Amniotic stem cell (primary cell): ENCODE measurements at places on chromosomes 1 and 21.

- DNase-seq: no peak
Measured at GRCh38 chr1:78388275-78388674, 102.5 kb upstream of the PTGFR start.

DNA sequence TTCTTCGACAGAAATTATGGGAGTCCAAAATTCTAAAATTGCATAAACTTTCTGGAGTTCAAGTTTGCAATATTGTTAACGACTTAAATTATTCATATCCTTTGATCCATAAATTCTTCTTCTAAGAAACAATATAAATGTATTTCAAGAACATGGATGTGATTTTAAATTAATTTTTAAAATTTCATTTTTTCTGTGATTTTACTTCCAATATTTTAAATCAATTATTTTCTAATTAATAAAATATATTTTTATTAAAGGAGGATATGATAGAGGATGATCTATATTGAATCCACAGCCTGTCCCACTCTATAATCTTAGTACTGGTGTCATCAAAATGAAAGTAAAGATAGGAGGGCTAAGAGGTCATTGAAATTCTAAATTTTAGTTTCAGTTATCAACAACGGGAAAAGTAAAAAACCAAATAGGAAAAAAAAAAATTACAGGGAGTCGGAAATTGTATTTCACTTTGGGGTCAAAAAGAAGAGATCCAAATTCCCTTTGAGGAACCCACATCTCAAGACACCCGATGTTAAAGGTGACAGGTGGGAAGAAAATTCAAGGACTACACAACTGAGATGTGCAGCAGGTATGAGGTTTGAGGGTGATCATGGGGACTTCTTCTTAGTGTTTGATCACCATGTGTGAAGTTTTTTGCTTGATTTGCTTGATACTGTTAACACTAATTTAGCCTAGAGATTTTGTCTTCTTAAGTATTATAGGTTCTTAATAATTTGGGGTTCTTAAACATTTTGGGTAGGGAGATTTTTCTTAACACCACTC lies 154.8 kb upstream of the RGS18 start:
- DNase-seq: no peak

DNA sequence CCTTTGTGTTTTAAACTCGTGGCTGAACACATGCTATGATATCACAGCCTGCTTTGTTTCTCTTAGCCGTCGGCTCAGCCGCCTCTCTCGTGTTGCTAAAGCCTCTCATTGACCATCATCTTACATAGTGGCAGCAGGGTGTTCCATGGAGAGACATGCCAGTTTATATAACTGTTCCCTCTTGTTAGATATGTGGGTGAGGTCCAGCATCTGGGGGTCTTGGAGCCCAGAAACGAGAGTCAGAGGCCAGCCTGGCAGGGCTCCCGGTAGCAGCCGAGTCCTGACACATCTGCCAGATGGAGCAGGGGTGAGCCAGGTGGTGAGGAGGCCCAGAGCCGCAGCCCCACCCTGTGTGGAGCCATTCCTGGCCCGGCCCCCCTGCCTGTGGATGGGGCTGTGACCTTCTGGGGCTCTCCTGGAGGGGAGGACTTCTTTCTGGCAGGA lies 11.9 kb downstream of the PODN start:
- DNase-seq: no peak

GRCh38 chr1:8632102-8632501 lies 185.3 kb downstream of the RERE start:
- DNase-seq: no peak

DNA sequence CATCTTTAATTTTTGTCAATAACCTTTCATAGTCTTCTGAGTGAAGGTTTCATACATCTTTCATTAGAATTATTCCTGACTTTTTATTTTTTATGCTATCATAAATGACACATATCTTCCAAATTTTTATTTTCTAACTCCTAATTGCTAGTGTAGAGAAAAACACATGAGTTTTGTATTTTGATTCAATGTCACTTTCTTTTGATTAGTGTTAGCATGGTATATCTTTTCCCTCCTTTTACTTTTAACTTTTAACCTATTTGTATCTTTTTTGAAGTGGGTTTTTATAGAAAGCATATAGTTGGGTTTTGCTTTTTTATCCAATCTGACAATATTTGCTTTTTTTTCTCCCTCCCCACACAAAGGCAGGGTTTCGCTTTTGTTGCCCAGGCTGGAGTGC lies 43.2 kb downstream of the SDCCAG8 start:
- no peak for DNase-seq

DNA sequence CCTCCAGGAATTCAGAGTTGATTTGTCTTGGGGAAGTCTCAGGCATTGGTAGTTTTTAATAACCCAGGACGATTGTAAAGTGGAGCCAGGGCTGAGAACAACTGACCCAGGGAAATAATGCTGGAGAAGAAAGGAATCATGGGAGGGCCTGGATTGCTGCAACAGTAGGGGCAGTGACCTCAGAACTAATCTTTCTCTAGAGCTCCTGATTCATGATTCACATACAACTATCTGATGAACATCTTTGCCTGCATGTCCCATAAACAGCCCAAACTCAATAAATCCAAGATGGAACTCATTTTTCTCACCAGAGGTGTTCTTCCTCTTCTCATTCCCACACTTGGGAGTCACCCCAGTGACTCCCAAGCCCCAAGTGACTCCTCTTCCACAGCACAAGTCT lies 8.1 kb upstream of the G0S2 start:
- no peak for DNase-seq

DNA sequence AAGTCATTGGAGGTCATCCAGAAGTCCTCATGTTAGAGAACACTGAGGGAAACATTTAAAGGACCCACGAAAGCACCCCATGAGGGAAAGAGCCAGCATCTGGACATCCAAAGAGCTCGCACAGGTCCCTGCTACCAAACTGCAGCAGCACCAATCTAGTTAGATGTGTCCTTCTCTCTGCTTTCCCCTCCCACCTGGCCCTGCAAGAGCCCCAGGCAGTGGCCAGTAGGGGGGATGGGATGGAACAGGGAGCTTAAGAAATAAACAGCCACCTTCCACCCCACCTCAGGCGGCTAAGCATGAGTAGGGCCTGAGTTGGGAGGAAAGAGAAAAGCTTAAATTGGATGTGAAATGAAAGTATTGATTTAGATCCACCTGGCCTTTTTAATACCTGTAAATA lies 175.9 kb upstream of the KCND3 start:
- DNase-seq: no peak

DNA sequence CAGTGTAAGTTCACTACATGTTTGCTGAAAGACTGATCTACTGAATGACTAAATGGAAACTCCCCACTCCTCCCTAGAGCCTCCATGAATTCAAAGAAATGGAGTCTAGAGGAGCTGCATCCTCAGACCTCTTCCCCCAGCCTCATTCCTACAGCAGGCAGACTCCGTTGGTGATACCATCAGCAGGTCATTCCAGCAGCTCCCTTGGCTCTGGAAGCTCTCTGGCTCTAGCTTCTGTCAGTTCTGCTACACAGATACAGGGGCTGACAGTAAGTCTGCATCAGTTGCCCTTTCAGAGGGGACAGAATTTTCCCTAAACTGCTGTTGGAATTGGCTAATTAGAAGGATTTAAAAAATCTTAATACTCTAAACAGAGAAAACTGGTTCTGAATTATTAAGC lies 31.7 kb upstream of the DMRTA2 start:
- no peak for DNase-seq

DNA sequence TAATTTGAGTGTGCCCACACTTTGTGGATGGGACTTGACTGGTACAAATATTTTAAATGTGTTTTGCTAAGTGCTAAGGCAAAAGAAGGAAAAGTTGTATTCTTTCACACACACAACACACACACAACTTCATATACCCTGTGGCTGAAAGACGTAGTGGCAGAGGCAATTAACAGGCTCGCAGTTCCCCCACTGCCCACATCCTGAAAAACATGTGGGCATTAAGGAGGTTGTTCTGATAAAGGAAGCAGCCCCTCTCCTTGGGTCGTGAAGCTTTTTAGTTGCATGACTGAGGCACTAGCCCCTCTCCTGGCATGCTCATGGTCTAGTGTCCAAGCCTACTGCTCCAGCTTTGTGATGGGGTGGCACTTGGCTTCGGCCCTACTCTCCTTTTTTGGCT lies 14.3 kb upstream of the ADAM30 start:
- no peak for DNase-seq

DNA sequence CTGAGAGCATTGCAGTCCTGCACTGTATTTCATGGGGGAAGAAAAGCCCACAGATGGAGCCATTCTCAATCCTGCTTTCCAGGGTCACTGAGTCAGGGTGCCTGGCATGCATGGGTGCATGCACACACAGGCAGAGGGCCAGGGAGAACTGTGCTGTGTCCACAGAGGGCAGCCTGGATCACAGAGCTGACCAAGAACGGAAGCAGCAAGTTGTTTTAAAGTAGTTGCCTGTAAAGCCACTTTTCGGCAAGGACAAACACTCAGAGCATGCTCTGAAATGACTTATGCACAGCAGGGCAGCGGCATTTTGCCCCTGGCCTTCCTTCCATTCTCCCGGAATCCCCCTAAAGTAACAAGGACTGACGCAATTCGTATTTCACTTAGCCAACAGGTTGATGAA lies 3.6 kb downstream of the ERG start:
- DNase-seq: no peak

GRCh38 chr1:116357487-116357886 lies 15.6 kb upstream of the ATP1A1 start:
- no peak for DNase-seq

DNA sequence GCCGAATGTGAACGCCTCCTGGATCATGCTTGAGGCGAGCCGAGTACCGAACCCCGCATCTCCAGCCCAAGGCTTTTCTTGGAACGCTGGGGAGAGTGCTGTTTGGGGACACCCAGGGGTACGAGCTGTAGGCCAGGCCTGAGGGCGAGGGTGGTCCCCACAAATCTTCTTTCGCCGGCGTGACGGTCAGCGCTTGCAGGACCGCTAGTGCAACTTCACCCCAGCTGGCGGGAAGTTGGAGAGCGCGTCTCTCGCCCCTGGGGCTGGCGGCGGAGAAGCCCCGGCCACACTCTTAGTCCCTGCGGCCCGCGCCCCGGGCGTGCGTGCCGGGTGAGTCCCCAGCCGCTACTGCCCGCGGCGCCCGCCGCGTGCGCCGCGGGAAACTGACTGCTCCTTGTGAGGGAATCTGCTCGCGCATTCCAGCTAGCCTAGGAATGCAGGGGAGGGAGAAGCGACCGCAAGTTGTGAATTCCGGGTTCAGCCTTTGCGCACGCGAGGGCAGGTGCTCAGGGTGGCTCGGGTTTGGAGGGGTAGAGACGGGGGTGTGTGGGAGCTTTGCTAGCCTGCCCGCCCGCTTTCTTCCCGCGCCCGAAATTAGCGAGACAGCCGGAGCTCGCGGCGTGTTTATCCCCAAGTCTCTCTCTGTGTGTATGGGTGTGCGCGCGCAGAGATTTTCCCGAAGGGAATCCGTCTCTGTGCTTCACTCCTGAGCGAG lies 884 bp downstream of the LHX4 start:
- peak; percentile 9 for DNase-seq

DNA sequence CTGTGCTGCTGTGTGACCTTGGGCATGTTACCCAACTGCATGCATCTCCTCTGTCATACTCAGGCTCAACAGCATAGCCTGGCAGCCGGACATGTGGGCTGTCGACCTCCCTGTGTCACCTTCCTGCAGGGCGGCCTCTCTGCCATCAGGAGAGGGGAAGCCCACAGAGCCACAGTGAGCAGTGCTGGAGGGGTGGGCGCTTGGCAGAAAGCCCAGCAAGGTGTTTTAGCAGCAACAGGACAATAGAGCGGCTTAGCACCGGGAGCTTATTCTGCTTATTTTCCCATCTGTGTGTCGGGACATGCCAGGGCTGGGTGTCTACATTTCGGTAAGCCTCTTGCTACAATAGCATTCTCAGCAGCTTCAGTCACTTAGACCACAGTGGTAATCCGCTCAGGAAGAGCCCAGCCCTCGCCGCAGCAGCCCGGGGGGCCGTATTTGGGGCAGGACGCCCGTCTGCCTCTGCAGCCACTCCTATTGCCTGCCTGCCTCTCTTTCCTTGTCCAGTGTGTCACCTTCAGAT lies 22.8 kb upstream of the CDK18 start:
- DNase-seq: no peak

DNA sequence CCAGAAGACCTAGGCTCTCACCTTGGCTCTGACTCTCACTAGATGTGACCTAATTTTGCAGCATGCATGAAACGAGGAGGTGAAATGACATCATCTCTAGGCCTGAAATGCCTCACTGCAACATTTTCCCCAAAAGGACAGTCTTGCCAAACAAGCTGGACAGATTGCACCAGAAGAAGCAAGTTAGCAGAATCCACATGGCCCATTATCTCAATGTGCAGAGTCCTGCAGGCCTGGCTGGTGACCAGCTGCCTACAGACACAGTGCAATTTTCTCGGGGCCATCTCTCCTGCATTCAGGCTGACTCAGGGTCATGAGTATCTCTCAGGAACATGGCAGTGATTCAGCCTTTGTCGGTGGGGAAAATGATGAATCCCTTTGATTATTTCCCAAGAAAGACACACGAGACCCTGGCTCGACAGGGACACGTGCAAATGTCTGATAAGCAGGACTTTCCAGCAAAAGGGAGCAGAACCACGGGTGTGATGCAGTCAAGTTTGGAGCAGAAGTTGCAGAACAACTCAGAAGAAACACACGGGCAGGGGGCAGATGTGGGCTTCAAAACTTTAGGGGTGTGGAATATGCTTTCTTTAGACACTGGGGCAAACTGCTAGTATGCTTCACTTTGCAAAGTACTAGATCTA lies 38.7 kb downstream of the TRIM67 start:
- no peak for DNase-seq

GRCh38 chr1:214895011-214895600 lies 187.4 kb upstream of the KCNK2 start:
- DNase-seq: no peak

GRCh38 chr1:8014381-8014988 lies 11.6 kb downstream of the ERRFI1 start:
- no peak for DNase-seq

GRCh38 chr1:78471890-78472620 lies 18.7 kb upstream of the PTGFR start:
- no peak for DNase-seq

- DNase-seq: no peak
Measured at GRCh38 chr1:113018911-113019310, 54.1 kb upstream of the LRIG2 start.

DNA sequence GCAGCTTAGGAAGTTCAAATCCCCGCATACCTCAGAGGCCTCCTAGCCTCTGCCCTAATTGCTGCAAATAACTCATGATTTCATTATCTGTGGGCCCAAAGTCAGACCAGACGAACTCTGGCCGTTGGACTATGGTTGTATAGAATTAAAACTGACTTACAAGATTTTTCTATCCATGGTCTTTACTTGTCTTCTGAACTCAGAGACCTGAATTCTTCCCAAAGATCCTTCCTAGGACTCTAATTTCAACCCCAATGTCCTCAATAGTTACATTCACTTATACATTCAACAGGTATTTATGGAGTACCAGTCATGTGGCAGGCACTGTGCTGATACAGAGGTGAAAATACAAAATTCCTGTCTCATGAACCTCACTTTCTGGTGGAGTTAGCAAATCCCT lies 182.4 kb upstream of the UBE2U start:
- DNase-seq: no peak
